ENCODE measurements at places on chromosomes 2 and 18.

GRCh38 chr2:56448403-56449001 lies 264.7 kb downstream of the CCDC85A start:
- no peak for DNase-seq

- no peak for DNase-seq
Measured at GRCh38 chr2:65228263-65228750, 676 bp downstream of the ACTR2 start.

DNA sequence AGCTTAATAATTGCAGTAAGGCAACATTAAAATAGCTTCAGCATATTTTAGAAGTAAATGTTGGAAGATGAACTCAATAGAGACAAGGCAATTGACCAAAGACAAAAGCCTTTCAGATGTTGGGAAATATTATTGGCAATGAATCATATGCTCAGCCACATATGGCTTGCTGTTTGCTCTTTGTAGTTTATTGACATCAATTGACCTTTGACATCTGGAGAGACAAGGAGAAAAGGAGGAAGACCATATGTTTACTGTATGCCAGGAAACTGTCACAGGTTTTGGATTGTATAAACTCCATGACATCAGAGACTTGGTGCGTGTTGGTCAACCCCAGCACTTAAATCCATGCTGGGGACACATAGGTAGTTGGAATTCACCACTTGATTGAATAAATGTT lies 60.6 kb upstream of the SLC16A14 start:
- no peak for DNase-seq

DNA sequence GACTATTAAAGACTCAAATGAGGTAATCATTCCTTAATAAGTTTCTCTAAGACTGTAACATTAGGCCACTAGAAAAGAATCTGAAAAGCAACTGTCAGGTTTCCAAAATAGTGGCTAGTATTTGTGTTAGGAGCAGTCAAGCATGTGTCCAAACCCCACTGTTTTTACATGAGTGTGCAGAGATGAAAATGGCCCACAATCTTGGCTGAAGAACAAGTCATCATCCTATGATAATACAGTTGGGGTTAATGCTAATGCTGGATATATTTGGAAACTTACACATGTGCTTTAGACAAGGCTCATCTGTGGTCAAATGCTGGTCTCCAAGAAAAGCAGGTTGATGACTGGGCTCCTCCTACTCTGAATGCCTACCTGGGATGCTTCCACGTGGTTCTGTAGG lies 73.6 kb downstream of the MAIP1 start:
- DNase-seq: no peak

- DNase-seq: no peak
Measured at GRCh38 chr18:44564922-44565321, 115.8 kb upstream of the SETBP1 start.

DNA sequence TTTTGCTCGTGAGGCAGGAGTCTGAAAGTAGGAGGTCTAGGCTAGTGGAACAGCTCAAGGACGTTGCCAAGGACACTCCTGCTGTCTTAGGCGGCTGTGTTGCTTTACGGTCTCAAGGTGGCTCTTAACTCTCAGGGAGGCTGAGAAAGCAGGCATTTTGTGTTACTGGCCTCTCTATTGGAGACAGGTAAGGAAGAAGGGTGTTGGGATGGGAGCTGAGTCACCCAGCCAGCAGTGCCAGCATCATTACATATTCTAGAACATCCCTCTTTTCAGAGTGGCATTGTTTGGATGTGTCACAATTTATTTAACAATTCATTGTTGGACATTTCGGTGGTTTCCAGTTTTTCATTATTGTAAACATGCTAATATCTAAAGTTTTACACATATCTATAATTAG lies 30.8 kb upstream of the TMEM214 start:
- no peak for DNase-seq
